ENCODE measurements at places on chromosomes 1 and 21.
A peak's percentile ranks its signal among the peaks of the same experiment; 100 is the strongest.

- no peak for DNase-seq
These were observed 134.7 kb upstream of the HOOK1 start for GRCh38 chr1:59680044-59680443.

- DNase-seq, result no peak
These were observed 35.3 kb upstream of the PAXBP1 start for GRCh38 chr21:32806810-32807386.

GRCh38 chr1:52264530-52265115 lies 101.4 kb downstream of the CC2D1B start:
- no peak for DNase-seq

DNA sequence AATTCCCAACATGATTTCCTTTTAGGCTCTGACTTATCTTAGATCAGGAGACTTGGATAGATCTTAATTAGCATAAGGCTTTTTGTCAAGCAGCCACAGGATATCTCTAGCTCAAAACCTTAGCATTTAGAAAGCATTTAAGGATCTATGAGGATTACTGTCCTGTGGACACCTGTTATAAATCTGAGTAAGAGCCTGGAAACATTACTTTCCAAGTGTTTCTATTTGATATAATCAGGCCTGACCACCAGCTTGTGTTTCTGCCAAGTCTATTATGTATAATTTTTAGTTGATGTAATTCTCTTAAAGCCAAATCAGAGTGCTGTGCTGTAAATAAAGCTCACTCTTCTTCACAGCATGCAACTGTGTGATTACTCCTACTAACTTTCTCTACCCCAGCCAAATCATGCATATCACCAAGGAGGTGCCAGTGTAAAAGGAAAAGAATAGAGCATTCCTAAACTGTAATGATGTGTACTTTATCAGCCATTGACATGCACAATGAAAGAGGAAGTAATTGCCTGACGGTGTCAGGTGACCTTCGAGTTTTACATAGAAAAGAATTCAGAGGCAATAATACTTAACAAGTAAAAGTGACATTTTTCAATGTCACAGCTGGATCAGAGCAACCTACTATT lies 309.9 kb upstream of the PRMT6 start:
- no peak for DNase-seq

DNA sequence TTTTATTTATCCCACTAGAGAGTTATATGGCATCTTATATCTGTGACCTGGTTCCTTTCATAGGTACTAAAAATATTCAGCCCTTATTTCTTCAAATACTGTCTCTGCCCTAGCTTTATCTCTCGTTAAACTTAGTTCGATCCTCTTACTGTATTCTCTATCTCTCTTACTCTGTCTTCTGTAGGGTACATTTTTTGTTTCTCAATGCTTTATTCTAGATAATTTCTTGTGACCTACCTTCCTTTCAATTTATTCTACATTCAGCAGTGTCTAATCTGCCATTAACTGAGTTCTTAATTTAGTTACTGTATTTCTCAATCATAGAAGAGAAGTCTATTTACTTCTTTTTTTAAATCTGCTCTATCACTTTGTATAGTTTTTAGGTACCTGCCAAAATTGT lies 1.8 kb upstream of the ZFP69 start:
- no peak for DNase-seq

- DNase-seq, result peak; percentile 86
These were observed 331.6 kb downstream of the SRGAP2C start for GRCh38 chr1:121516234-121516967.

- DNase-seq, result no peak
These were observed 526.7 kb upstream of the ADAMTS5 start for GRCh38 chr21:27493542-27493941.

- DNase-seq, result peak; percentile 52
These were observed 810 bp upstream of the HLX start for GRCh38 chr1:220878191-220879075.

Measured in AML-193 (cell line).